Posterior cingulate gyrus (tissue), 11 donors: ENCODE measurements at places on chromosomes 6 and 20.

- DNase-seq: no peak
Observed at GRCh38 chr6:124684621-124685020, 277.6 kb upstream of the RNF217 start.

- DNase-seq: no peak
Observed at GRCh38 chr6:41080621-41081020, 7.8 kb downstream of the NFYA start.

DNA sequence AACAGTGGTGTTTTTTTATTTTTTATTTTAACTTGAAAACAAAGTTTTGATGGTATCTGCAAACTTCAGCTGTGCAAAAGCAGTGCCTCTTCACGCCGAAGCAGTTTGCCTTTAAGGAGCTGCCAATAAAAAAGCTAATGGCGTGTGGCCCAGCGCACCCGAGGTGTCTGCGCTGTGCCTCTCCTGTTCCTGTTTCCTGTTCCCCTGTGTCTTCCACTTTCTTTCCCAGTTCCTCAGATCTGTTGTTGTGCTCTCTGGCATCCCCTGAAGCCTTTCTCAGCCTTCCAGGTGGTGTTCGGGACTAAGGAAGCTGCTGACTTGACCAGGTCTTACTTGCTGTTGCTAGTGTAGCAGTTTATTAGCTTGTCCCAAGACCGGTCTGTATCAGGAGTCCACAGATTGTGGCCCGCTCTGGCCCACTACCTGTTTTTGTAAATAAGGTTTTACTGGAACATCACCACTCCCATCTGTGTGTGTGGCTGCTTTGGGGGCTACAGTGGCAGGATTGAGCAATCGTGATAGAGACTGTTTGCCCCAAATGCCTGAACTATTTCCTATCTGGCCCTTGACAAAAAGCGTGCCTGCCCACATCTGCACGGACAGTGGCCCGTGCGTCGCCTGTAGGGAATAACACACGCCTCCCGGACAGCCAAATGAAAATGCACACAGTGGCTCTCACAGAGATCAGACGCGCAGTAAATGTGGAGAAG is 178.3 kb downstream of the TMEM242 start:
- DNase-seq: no peak

DNA sequence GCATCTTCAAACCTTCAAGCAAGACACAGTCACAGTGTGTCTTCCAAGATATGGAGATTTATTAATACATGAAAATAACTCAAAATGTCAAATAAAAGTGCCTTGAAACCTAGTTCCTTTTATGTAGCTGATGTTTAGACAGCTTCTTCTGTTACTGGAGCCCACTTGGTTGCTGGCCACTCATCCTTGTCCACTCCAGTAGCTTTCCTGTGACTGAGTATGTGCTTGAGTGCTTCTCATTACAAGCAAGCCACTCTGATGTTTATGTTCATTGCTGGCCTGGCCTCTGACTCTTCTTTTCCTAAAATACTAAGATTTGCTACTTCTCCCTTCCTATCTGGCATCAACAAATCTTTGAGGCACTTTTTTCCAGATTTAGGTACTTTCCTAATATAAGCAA is 545.2 kb upstream of the MAN1A1 start:
- DNase-seq: no peak

DNA sequence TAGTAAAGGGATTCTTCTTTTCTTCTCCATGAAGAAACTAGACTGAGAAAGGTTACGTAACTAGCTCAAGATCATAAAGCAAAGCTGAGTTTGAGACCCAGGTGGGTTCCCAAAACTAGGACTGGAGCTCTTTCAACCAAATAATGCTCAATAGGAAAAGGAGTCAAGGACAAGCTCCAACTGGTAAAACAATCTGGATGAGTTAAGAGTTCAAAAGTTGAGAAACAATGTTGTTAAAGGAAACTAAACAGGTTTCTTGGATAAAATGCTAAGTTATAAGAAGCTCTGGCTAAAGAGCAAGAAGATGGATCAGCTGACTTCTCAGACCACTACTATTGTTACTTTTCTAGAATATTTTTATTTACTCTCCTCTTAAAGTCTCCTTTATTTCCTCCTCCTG is 137.3 kb downstream of the MMS22L start:
- DNase-seq: no peak

- DNase-seq: no peak
Observed at GRCh38 chr6:149132336-149132735, 185.2 kb upstream of the TAB2 start.
